ENCODE measurements at places on chromosomes 1 and 21.
A peak's percentile ranks its signal among the peaks of the same experiment; 100 is the strongest.

DNA sequence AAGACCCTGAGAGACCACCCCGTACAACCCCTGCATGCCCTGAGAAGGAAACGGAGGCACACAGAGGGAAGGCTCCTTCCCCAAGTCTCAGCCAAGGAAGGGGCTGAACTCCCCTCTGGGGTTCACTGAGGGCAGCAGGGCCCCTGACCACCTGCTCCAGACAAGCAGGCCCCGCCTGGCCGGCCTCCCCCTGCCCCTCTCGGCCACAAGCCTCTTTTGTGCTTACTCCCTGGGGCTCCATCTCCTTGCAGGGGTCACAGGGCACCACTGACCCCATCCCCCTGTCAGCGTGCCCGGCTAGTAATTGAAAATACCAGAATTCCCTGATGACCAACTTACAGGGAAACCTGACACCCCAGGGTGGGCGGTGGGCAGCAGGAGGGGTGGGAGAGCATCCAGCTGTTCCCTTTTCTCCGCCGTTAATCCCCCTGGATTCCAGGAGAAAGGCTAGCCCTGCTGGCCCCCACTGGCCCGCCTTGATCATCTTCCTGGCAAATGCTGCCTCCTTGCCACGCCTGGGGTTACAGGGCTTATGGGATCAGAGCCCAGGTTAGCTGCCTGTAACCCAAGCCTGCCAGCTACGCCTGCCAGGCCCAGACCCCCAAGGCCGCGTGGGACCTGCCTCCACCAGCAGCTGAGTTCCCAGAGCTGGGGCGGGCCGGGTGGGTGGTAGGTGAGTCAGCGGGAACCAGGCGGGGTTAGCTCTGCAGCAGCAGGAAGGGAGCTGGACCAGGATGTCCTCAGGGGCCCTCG, 96.1 kb downstream of the LACTBL1 start:
- DNase-seq, result no peak

- no peak for DNase-seq
Measured at GRCh38 chr1:226966683-226967082, 26.6 kb downstream of the COQ8A start.

DNA sequence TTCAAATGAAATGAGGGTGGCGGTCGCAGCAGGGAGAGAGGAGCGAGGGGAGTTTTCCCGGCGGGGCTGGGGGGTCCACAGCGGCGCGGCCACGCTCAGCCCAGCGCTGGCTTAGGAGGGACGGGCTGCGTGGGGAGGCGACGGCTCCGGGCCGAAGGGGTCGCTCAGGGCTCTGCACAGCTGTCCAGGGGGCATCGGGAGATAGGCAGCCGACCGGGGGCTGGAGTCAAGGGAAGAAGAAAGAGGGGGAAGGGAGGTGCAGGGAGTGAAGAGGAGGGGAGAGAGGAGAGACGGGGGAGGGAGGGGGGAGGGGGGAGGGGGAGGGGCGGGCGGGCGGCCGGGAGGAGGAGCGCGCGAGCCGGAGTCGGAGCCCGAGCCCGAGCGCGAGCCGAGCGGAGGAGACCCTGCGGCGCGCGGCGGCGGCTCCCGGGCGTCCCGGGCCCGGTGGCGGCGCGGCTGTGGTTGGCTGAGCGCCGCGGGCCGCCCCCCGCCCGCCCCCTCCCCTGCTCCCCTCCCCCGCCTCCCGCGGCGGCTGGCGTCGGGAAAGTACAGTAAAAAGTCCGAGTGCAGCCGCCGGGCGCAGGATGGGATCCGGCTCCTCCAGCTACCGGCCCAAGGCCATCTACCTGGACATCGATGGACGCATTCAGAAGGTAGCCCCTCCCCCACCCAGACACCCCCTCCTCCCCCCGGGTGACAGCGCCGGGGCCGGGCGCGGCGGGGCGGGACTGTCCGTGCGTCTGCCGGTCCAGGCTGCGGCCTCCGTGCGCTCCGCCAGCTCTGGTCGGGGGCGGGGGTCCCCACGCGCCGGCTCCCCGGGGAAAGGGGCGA, at the start of gene PDE9A:
Gene PDE9A (plus strand): TSS at position 391 of the 831 bp plus-strand sequence. CDS start 194 bp downstream, at position 585.
- no peak for DNase-seq

DNA sequence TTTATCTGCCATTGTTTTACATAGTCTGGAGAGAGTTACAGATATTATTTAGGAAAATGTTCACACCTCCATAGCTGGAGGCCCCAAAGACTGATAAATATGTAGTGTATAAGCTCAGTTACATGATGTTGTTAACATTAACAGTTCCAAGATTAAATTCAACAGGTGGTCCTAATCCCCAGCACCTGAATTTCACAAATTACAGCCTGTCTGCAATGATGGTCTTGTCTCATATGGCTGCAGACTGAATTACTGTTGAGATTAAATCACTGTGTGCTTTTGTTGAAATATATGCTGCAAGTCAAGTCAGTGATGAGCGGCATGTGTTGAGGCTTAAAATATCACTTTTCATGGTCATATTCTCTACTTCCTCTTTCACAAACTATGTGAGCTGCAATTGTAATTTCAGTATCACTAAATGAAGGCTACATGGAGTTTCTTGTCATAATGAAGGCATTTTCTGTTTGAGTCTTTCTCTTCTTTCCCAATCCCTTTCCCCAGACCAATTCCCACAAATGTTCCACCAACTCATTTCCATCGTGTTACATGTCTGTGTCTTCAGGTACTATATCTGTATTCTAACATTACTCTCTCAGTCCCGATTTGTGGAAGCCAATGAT, 4.2 kb downstream of the ST6GALNAC5 start:
- DNase-seq, result no peak

GRCh38 chr1:91819038-91819788, 66.7 kb downstream of the TGFBR3 start:
- no peak for DNase-seq

GRCh38 chr1:48190881-48191280, 31.6 kb upstream of the SLC5A9 start:
- DNase-seq, result no peak

DNA sequence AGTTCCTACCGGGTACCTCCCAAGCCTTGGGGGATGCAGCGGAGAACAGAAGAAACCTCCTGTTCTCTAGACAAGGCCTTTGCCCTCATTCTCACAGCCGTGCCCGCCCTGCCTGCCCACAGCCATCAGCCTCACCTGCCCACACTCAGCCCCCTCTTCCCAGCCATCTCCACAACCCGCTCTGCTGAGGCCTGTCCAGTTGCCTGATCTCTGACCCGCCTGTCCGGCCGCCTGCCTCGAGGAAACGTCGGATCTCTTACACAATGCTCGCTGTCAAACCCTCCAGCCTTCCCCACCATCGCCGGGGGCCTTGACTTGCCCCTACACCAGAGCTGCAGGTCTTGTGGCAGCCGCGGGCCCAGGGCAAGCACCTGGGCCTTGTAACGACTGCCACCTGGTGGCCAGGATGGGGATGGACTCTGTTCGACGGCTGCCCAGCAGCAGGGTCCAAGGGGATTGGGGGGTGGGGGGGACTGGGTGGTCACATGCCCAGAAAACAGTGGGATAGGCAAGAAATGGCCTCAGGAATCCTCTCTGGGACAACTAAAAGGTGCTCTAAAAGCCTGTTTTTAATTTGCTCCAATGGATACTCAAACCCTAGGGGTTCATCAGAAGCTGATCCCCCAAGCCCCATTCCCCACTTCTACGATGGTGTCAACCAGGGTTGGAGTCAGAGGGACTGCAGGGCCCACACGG, 31.0 kb downstream of the SLC45A1 start:
- peak; percentile 62 for DNase-seq

DNA sequence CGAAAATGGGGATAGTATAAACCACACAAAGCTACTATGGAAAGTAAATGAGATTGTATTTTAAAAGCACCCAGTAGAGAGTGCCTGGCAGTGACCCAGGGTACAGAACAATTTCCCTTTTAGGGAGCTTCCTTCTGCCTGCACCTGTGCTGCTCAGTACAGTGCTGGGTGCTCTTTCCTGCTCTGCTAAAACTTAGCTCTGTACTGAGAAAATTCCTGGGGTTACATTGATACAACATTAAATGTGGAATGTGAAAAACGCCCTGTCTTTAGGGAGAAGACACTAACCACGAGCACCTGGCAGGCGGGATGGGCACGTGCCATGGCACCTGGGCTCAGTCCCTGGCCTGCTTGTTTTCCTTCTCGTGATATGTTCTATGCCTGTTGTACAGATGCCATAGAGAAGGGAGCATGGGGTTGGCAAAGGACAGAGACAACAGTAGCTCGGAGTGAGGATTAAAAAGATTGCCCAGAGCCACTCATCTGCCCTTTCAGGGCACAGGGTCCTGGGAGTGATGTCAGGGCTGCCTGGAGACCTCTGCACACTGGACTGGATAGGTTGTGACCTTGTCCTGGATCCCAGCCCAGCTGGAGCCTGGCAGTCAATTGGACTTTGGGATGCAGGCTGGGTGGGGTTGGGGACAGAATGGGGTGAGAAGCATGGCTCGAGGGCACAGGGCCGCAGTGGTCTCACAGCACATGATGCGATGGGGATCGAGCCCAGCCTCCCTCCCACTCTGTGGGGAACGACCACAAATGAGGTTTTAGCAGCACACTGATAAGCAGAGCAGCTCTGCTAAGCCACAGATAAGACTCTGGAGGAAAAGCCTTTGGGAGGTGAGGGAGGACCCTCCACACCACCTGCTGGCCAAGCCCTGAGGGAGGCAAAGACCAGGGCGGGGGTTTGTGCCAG, 4.2 kb downstream of the SPATA46 start:
- DNase-seq, result no peak

DNA sequence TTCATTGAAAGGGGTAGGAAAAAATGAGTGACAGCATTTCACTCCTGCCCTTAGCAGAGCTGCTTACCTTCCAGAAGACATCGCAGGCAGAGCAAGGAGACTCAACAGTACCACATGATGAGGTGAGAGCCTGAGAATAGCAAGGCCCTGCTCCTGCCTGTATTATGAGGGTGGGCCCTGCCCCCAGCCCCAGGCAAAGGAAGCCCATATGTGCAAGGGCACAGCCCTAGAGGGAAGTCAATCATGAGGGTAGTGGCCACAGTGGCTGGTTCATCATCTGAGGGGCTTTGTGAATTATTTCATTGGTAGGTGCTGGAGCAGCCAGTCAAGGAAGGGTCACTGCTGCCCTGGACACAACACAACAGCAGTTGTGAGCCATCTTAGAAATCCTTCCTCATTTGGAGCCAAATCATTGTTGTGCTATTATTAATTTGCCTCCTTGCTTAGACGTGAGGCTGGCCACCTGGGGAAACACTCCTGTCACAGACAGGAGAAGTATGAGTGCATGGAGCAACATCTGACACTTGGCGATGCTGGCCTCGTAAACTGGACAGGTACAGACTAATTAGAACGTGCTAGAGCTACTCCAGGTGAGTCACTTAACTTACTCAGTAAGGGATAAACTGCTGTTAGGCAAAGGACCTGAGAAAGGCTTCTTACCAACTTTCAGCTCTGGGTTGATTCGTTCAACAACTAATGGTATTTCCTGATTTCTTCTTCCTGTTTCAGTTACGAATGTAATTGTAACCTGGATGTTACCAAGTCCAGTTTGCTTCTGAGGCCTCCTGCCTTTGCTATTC, 22.7 kb upstream of the ACBD6 start:
- no peak for DNase-seq

GRCh38 chr1:183304440-183305107, 113.6 kb downstream of the NMNAT2 start:
- DNase-seq, result no peak

DNA sequence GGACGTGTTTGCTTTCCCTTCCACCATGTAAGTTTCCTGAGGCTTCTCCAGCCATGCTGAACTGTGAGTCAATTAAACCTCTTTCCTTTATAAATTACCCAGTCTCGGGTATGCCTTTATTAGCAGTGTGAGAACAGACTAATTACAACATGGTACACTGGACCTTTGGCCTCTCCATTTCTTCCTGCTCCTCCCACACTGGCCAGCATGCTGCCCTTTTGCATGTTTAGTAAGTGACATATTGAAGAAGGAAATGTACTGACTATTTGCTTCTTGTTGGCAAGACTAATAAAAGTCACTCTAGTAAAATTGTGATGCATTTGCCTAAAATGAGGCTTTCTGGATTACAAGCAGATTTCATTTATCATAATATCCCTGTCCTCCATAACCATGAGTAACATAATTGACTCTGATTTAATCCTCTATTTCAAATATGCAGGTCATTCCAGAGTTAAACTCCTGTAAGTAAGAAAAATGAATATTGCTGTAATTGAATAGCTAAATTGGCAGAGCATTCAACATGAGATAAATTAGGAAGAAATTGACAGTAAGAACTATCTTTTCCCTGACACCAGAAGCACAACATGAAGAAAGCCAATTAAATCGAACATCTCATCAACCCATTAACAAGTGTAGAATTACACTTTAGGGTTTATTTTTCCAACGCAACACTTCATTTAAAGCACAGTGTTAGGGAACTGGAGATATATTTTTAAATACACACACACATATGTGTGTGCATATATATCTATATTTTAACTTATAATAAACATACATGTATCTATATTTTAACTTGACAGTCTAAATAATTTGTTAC, 427.8 kb upstream of the ZP4 start:
- no peak for DNase-seq

DNA sequence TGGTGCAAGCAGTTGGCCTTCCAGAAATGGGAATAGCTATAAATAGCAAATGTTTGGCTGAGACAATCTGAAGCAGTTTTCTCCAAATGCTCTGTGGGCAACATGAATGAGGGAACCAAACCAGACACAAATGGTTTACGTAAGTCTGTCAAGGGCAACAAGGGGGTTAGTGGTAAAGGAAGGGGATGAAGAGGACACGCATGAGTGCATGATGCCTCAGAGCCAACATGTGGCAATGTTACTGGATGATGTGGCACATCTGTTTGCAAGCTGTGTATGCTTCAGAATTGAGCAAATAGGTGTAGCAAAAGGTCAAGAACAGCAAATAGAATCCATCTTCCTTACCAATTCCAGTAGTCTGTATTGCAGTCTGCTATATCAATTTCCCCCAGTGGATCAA, 76.3 kb upstream of the LMO4 start:
- DNase-seq, result no peak

- no peak for DNase-seq
Measured at GRCh38 chr1:4330805-4331766, 323.3 kb upstream of the AJAP1 start.

DNA sequence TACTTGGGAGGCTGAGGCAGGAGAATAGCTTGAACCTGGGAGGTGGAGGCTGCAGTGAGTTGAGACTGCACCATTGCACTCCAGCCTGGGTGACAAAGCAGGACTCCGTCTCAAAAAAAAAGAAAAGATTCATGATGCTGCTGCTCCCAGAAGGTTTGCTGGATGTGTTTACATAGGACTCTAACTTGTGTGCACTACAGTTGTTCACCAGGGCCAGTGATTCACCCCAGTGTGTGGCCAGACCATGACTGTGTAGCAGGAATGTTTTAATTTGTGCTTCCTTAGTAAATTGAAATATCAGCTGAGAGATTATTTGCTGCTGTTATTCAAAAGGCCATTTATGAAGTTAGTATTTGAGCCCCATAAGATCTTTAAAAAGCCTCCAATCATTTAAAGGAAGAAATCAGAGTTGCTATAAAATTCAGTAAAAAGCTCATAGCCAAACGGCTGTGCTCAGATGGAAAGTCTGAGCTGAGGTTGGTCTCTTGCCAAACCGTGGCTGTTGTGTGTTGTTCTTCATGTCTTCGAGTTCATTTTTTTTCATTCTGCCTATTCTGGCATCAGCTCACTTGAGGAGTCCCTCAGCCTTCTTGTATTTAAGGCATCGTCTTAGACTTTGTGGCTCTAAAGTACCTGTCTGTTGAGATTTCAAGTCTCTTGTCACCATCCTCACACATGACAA, 18.1 kb upstream of the PGD start:
- DNase-seq, result no peak

All from CD8-positive, alpha-beta memory T cell (primary cell).